Right kidney (tissue), 9 donors: ENCODE measurements at places on chromosomes 7 and 10.

DNA sequence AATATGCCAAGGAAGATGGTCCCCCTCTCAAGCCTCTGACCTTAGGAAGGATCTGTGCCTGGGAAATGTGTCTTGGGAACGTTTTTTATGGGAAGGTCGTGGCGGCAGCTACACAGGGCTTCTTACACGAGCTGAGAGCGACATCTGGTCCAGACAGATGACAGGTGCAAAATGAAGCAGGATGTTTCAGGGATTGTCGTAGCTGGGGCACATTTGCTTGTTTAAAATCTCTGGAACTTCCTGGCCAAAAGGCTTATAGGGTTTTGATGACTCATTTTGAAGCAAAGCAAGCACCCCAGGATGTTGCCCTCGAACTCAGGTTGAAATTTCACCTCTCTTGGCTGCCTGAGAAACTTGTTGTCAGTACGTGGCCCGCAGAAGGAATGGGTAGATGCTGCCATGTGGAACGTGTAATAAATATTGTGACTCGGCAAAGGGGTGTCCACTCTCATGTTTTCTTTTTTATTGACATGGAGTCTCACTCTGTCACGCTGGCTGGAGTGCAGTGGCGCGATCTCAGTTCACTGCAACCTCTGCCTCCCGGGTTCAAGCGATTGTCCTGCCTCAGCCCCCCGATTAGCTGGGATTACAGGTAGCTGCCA lies 117.5 kb downstream of the CAMK1D start:
- DNase-seq, result peak; percentile 51

DNA sequence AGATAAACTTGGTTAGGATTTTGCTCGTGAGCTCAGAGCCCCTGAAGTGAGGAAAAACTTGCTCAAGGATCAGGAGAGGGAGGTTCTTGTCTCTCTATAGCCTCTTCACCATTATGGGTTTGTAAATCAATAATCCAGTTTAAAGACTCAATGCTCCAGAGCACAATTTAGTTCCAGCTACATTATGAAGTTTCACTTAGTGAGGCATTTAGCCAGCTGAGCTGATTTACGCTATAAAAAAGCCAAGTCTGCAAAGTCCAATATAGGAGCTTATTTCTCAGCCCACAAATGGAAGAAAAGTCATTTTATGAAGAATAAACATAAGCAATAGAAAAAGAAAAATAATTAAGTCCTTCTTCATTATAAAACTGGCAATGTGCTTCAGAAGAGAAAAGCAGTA lies 130.6 kb downstream of the STRA8 start:
- DNase-seq, result no peak

GRCh38 chr7:105662998-105663397 lies 81.7 kb upstream of the EFCAB10 start:
- DNase-seq, result no peak

GRCh38 chr7:147909431-147910148 lies 681.0 kb upstream of the C7orf33 start:
- no peak for DNase-seq

DNA sequence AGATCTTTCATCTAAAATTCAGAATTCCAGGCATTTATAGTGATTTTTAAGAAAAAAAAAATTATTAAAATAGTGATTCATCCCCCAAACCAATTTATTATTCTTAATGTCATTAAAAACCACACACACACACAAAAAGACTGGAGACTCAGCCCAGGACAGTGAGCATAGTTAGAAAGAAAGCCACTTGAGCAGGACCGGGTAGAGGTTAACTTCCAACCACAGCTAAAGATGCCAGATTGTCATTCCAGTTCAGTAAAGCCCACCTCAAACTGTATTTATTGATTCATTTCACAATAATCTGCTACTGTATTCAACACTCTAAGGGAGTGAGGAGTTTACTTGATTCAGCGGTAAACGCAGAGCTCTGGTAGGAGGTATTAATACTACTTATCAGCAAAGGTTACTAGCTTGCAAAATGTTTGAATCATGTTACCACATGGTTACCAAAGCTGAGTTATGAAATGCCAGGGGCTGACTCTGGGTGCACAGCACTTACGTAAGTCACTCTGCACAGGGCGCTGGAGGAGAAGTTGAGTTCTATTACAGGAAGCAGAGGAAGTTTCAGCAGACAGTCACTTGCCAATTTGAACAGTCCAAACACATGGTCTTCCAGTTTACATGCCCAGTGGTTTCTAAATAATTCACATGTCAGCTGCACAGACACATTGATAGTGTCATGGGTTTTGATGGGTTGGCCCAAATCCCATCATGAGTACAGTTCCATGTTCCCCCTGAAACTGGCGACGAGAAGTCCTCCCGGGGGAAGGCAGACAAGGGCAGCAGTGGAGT lies 64.6 kb downstream of the KLF6 start:
- DNase-seq, result no peak

DNA sequence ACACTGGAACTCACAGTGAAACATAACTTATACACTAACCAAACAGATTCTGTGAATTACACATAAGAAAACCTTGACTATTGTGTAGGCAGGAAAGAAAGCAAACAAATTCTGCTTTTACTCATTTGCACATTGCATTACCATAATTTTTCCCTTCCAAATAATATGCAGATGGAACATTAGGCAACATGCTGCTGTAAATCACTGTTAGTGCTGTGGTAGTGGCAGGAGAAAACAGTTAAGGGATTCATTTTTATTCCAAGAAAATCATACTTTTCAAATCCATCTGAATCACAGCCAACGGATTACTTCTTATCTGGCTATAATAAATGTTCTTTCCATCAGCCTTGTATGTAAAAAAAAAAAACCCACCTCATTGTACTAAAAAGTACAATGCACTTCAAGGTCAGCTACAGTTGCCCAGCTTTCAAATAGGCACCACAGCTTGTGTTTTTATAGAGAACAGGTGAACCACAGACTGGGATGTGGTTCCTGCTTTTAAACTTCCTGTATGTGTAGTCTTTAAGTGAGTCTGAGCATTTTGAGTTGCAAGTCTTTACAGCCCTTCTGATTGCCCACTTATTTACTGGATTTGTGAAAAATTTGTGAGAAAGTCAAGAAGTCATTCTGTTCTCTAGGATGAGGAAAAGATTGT lies 590.0 kb upstream of the SEMA3D start:
- DNase-seq, result no peak

DNA sequence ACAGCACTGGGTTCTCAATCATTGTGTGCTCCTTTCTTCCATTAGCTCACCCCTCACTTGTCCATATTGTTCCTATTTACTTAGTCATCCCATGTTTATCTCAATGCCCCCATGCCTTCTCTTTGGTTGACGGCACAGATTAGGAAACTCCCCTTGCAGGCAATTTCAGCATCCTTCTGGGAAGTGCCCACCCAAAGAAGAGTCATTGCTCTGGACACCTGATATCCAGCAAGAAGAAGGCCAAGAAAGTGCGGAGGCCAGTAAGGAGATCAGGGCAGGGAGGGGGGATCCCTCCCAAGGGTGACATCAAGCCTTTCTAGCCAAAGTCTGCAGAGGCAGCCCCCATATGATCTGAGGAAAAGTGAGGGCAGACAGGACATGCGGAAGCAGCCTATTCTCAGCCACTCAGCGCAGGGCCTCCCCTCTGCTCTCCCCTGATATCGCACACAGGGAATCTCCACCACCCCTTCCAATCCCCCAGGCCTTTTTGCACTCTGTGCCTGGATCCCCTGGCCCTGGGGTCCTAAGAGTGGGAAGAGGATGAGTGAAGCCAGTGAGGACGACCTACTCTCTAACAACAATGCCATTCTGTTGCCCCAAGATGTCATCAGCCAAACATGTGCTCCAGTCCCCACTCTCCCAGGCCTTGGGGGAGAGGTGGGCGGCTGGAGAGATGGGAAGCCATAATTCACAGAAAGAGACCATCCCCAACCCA lies 1.8 kb downstream of the TRPV6 start:
- DNase-seq, result no peak

DNA sequence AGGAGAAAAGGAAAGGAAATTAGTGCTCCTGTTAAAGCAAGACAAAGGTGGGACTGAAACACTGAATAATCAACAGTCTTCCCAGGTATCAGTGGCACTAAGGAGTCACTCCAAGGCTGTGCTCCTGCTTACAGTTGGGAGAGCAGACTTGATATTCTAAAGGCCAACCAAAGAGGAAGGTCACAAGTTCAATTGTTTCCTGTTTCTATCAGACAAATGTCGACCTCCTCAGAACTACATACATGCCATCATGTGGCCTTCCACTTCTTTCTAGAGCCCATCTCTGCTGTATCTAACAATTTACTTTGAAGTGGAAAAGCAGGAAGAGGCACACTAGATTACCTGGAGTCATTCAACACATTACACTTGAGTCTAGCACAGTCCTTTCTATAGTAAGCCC lies 3.4 kb downstream of the ZNF239 start:
- DNase-seq, result no peak

DNA sequence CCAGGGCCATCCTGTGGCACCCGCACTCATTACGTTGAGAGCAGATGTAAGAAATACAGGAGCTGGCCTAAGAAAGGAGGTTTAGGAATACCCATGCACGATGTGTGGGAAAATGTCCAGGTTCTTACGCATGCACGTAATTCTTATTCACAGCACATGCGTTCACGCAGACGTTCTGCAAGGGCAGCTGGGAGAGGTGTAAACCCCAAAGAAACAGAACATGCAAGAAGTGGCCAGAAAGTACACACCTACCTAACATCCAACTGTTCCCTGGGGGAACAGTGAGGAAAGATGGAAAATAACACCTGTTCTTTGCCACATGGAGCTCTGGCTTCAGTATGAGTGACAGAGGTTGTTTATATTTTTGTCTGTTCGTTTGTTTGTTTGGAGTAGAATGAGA lies 285.6 kb downstream of the PRPF18 start:
- no peak for DNase-seq

DNA sequence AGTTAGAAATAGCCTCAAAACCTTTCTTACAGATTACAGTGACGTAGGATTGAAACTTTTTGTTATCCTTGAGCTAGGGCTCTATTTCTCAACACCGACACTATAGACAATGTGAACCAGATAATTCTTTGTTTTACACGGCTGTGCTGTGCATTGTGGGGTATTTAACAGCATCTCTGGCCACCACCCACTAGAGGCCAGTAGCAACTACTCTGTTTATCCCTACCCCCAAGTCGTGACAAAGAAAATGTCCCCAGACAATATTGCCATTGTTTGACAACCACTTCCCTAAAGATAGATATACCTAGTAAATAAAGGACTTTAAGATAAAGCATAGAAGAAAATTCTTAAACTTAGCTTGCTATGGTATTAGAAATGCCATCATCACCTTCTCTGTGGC lies 359.6 kb downstream of the ARL4A start:
- no peak for DNase-seq

GRCh38 chr10:60197206-60197605 lies 192.5 kb downstream of the ANK3 start:
- no peak for DNase-seq

GRCh38 chr7:44433255-44434022 lies 57.0 kb downstream of the NUDCD3 start:
- no peak for DNase-seq

GRCh38 chr7:120865191-120865981 lies 7.4 kb upstream of the TSPAN12 start:
- DNase-seq, result no peak

GRCh38 chr10:44022203-44022602 lies 362.7 kb downstream of the CXCL12 start:
- DNase-seq, result no peak

GRCh38 chr7:149884016-149884415 lies 10.2 kb downstream of the ATP6V0E2 start:
- no peak for DNase-seq

- peak; percentile 74 for DNase-seq
These were observed 17.3 kb downstream of the MLXIPL start for GRCh38 chr7:73606801-73607691.

- DNase-seq, result no peak
These were observed 67.1 kb downstream of the TMEM130 start for GRCh38 chr7:98802781-98803110.

DNA sequence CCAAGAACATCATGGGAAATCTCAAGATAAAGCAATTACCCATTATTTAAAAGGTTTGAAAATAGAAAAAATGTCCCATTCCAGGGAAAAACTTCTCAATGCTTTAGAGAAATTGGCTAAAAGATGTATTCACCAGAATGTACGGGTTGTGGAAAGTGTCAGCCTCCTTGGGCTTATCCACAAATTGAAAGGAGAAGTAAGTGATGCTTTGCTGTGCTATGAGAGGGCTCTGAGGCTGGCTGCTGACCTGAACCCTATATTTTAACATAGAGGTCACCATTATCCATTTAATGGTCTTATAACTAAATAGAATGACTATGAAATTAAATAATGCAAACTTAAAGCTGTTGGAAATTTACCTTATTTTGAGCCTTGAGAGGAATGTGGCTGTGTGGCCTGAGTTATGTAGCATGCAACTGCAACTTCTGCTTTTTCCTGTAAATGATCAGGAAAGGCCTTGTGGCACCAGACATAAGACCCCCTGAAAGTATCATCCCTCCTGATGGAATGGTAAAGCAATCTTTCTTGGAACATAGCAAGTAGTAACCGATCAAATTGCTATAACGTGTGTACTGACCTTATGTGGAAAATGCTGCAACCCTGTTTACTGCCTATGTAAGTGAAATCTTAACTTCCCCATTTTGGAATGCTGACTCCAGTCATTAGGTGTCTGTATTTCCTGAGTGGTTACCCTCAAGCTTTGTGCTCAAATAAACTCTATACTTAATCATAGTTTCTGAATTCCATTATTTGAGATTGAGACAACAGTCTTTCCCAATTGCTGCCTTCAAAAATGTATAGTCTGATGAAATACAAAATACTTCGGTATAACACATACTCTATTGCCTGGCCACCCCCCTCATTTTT lies 6.9 kb downstream of the IFIT1B start:
- DNase-seq, result no peak

DNA sequence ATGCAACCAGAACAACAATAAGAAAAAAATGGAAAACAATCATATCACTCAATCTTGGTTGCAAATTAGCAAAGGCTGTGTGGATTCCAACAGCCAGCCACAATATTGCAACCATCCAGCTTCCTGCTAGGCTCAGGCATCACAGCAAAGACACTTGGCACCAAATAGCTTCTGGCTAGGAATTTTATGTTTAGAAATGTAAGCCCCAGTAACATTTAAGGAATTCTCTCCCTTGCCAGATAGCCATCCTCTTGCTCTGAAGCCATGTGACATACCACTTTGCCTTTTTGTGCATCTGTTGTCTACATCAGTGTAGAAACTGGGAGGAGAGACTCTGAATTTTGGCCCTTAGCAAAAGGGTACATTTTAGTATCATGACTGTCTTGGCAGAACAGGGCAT lies 22.2 kb downstream of the MKX start:
- no peak for DNase-seq

DNA sequence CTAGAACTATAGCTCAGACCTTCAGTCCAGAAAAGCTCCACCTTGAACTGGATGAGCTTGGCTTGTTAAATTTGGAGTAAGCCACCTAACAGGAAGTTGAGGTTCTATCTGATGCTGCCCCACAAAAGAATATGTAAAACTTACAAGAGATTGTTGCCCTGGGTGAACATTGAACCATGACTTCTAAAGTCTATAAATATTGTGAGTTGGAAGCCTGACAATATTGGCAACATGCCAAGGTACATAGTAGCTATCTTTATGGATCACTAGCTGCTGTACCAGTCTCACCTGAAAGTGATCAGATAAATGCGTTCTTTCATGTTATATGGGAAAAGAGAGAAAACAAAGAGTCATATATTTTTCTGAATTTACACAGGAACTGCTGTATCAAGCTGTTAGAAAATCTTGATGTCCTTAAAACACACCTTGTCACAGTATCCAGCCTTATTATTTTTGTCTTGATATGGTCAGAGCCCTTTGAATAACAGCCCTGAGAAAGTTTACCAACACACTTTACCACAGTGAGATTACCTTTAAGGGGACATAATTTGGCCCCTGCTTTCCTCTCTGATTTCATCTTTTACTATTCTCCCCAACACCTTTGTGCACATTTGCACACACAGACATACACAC lies 92.0 kb downstream of the LSMEM1 start:
- peak; percentile 14 for DNase-seq
